ENCODE measurements at places on chromosomes 16 and 17.
A peak's percentile ranks its signal among the peaks of the same experiment; 100 is the strongest.

- H3K36me3 ChIP-seq, result no peaks in the 10 kb centered on the region
- no peak overlapping the region for H3K27ac ChIP-seq
- no peaks in the 10 kb centered on the region for H3K4me1 ChIP-seq
- DNase-seq, result no peak
These were observed 1.7 kb upstream of the CCL1 start for GRCh38 chr17:34364751-34365150.

DNA sequence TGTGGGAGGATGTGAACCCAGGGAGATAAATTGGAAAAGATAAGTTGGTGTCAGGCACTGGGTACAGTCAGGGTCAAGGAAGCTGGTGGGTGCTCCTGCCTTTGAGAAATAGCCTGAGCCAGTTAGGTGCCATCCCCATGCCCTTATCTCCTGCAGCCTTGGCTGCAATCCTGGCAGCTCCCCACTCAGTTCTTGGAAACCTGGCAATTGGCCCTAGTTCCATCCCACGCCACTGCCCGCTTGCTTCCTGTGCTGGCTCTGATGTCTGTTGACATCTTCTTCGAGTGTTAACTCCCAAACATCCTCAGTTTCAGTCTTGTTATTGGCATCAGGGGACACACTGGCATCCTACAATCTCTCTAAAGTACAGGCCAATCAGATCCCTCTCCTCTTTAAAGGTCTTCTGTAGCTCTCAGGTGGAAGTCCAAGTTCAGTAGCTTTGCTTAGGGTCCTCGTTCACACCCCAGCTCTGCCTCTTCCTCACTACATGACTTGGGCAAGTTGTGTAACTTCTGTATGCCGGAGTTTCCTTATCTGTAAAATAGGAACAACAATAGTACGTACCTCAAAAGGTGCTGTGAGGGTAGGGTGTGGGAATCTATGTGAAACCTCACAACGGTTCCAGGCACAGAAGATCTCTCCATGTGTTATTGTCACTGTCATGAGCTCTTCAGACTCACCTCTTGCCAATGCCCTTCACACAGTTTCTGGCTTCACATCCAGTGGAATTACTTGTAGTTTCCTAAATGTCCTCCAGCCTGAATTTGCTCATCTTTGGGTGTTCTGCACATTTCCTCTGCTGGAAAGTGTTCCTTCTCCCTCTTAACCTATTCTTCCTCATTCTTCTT, 13.5 kb upstream of the PRKAR1A start:
- no peak overlapping the region for H3K4me3 ChIP-seq
- no peak for DNase-seq
- no peaks in the 10 kb centered on the region for H3K36me3 ChIP-seq

- H3K4me3 ChIP-seq, result no peak overlapping the region
- no peak overlapping the region for H3K27ac ChIP-seq
- peaks cover 27% of the 10 kb centered on the region for H3K27me3 ChIP-seq
- H3K36me3 ChIP-seq, result no peaks in the 10 kb centered on the region
- no peak for DNase-seq
- H3K4me1 ChIP-seq, result peaks cover 4% of the 10 kb centered on the region
These were observed 407.6 kb downstream of the TMEM114 start for GRCh38 chr16:8182761-8183160.

DNA sequence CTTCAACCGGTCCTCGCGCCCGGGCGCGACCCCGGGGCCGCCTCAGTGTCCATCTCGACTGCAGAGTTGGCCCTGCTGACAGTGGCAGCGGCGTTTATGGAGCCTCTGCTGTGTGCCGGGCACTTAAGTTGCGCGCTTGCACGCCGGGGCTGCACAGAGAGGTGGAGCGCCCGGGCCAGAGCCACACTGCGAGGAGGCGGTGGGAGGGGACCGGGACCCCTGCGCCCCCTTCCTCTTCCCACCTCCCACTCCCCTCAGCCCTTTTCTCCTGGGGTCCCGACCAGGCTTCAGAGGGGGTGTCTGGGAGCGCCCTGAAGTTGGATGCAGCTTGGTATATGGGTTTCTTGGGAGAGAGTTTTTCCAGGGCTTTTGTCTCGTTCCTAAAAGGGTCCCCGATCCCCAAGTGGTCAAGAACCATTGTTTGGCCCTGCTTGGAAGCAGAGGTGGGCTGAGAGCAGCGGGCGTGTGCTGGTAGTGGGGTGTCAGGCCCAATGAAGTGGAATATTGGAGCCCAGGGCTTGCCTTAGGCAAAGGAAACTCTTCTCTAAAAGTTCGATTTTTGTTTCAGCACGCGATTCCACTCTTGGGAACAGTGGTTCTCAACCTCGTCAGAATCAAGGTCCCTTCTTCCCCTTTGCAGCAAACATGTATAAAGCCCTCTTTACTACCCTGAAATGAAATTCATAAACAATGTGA, 605 bp downstream of the MRTFB start:
- H3K27ac ChIP-seq, result peak overlapping the region; percentile 93
- no peaks in the 10 kb centered on the region for H3K36me3 ChIP-seq
- no peaks in the 10 kb centered on the region for H3K27me3 ChIP-seq
- H3K4me1 ChIP-seq, result peaks cover 16% of the 10 kb centered on the region
- H3K4me3 ChIP-seq, result peak overlapping the region; percentile 95

DNA sequence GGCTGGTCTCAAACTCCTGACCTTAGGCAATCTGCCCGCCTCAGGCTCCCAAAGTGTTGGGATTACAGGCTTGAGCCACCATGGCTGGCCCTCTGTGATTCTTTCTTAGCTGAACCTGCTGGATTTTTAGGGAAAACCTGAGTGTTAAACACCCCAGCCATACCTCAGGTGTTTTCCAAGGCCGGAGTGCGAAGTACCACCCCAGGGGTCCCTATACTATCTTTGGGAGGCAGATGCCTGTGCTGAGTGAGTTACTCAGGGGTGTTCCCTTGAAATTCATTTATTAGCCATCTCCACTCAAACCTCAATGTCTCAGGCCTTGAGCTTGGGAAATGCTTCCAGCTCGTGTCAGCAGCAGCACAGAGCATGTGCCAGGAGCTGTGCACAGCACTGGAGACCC, 432.7 kb downstream of the SLC39A11 start:
- H3K4me1 ChIP-seq, result peaks cover 56% of the 10 kb centered on the region
- no peak overlapping the region for H3K4me3 ChIP-seq
- no peak for DNase-seq
- peaks cover 4% of the 10 kb centered on the region for H3K36me3 ChIP-seq

DNA sequence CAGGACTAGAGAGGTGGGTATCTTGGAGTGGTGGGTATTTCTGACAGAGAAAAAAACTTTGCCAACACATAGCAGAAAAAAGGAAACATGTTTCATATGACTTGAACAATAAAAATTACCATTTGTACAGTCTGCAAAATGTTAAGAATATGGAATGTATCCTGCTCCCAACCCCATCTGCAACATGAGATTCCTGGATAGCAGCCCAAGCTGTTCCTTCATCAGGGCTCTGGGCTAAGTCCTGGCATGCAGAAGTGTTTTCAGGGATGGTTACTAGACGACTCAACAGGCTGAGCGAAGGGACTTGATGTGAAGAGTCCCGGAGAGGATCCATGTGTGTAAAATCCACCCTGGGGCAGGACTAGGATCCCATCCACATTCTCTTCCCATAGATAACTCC, 121.0 kb upstream of the IRX3 start:
- H3K4me1 ChIP-seq, result peaks cover 7% of the 10 kb centered on the region
- DNase-seq, result no peak
- no peak overlapping the region for H3K27ac ChIP-seq
- H3K4me3 ChIP-seq, result no peak overlapping the region

DNA sequence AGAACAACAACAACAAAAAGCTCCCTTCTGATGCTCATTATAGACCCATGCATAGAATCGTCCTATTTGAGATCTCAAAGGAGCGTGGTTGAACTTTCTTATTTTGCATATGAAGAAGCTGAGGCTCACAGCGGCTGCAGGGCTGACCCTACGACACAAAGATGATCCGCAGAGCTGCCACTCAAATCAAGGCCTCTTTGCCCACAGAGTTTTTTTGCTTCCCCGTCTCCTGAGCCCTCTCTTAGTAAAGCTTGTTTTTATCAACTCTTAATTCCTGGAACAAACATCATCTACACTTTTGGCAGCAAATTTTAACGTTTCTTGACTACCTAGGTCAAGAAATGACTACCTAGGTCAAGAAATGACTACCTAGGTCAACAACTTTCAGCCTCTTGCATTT, 73.7 kb downstream of the C16orf95 start:
- H3K36me3 ChIP-seq, result no peaks in the 10 kb centered on the region
- H3K4me1 ChIP-seq, result peaks cover 47% of the 10 kb centered on the region
- peak overlapping the region; percentile 81 for H3K27ac ChIP-seq

GRCh38 chr16:57600952-57601580, 27.4 kb upstream of the ADGRG1 start:
- no peak overlapping the region for H3K4me3 ChIP-seq
- peaks cover 2% of the 10 kb centered on the region for H3K36me3 ChIP-seq
- no peak for DNase-seq
- H3K27me3 ChIP-seq, result no peaks in the 10 kb centered on the region
- peaks cover 12% of the 10 kb centered on the region for H3K4me1 ChIP-seq

DNA sequence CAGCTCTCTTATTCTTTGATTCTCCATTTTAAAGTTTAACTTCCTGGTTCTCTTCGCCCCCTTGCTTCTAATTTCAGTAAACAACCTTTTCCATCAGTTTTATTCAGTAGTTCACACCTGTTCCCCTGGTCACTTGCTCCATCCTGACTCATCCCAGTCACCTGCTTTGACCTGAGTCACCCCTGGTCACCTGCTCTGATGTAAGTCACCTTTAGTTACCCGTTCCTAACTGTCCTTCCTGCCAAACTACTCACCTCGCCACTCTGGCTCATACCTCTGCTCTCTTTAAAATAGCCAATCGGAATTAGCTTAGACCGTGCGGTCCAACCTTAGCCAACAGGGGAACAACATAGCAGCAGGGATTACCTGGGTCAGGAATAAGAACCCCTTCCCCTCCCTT, 4.7 kb upstream of the NLRC5 start:
- no peak overlapping the region for H3K4me3 ChIP-seq
- peaks cover 37% of the 10 kb centered on the region for H3K27me3 ChIP-seq

- H3K27ac ChIP-seq, result no peak overlapping the region
- peaks cover 3% of the 10 kb centered on the region for H3K27me3 ChIP-seq
- H3K4me1 ChIP-seq, result peaks cover 13% of the 10 kb centered on the region
- DNase-seq, result no peak
These were observed 250.7 kb upstream of the MON1B start for GRCh38 chr16:76940251-76940650.

GRCh38 chr17:79628861-79629547, 18.2 kb upstream of the RBFOX3 start:
- H3K27ac ChIP-seq, result peak overlapping the region; percentile 59
- DNase-seq, result no peak
- no peaks in the 10 kb centered on the region for H3K36me3 ChIP-seq
- H3K4me3 ChIP-seq, result no peak overlapping the region

DNA sequence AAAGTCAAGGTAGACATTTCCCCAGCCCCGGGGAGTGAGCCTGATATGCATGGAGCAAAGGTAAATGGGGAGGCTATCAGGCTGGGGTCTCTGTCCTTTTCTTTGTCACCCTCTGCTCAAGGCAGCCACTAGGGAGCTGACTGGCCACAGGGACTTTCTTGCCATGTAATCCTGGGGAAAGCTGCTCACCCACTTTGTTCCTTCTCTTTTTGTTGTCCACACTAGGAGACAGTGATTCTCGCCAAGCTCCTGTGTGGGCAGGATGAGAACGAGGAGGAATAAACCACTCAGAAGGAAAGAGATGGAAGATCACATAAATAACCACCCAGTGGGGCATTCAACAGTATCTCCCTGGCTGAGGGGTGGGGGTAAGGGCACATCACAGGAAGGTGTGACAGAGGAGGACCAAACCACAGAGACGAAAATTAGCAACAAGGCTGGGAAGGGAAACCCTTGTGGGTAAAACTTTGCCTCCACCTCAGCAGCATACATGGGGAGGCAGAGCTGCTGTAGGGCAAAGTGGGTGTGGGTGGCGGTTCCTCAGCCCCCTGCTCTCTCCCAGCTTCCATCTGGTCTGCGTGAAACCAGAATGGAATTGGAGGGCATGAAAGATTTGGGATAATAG, 26.2 kb upstream of the CCL1 start:
- peaks cover 28% of the 10 kb centered on the region for H3K27me3 ChIP-seq
- H3K4me1 ChIP-seq, result no peaks in the 10 kb centered on the region
- no peaks in the 10 kb centered on the region for H3K36me3 ChIP-seq
- no peak overlapping the region for H3K4me3 ChIP-seq

- DNase-seq, result no peak
- no peaks in the 10 kb centered on the region for H3K36me3 ChIP-seq
These were observed 560 bp upstream of the RUSF1 start for GRCh38 chr16:31508706-31509195.

- H3K27ac ChIP-seq, result no peak overlapping the region
- no peaks in the 10 kb centered on the region for H3K4me1 ChIP-seq
- no peaks in the 10 kb centered on the region for H3K36me3 ChIP-seq
- no peak overlapping the region for H3K4me3 ChIP-seq
These were observed 69.8 kb downstream of the SHISA9 start for GRCh38 chr16:12971241-12971640.

DNA sequence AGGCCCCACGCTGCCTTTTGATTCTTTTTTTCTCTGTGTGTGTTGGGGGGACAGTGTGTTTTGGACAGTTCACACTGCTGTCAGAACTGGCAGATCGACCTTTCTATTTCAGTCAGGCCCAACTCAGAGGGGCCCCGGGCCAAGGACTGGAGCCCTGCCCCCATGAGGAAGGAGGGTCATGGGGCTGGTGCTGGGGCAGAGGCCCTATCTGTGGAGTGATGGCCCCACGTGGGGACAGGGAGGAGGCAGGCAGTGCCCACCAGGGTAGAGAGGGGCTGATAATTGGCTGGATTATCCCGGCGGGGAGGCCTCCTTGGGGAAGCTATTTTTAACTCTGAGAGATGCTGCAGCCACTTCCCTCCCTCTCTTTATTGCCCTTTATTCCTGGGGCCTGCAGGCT, 5.7 kb upstream of the KCNJ12 start:
- peak; percentile 53 for DNase-seq
- H3K36me3 ChIP-seq, result no peaks in the 10 kb centered on the region
- peak overlapping the region; percentile 78 for H3K27ac ChIP-seq
- H3K4me1 ChIP-seq, result peaks cover 47% of the 10 kb centered on the region

GRCh38 chr17:50130559-50131305, 772 bp upstream of the SAMD14 start:
- H3K27me3 ChIP-seq, result peaks cover 16% of the 10 kb centered on the region
- H3K36me3 ChIP-seq, result no peaks in the 10 kb centered on the region
- H3K4me1 ChIP-seq, result peaks cover 25% of the 10 kb centered on the region
- peak overlapping the region; percentile 82 for H3K4me3 ChIP-seq
- DNase-seq, result no peak

All from neural crest cell (in vitro differentiated cells).